Midbrain (tissue), 1 donor: ENCODE measurements at places on chromosomes 2 and 18.

GRCh38 chr18:67636597-67637385 is 120.3 kb upstream of the DSEL start:
- DNase-seq, result no peak

DNA sequence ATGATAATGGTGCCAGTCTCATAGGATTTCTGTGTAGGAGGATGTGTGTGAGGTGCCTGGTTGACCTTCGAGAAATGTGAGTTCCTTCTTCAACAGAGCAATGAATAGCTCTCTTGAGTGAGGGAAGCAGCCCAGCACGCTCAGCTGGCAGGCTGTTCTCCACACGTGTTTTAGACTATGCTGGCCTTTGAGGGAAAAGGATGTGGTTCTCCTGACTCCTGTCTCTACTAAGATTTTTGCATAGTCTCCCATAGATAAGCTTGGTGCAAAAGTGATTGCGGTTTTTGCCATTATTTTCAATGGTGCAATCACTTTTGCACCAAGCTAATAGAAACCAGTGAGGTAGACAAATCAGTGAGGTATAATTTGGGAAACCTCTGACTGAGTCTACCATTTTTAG is 284.1 kb downstream of the SLC4A3 start:
- DNase-seq, result no peak

DNA sequence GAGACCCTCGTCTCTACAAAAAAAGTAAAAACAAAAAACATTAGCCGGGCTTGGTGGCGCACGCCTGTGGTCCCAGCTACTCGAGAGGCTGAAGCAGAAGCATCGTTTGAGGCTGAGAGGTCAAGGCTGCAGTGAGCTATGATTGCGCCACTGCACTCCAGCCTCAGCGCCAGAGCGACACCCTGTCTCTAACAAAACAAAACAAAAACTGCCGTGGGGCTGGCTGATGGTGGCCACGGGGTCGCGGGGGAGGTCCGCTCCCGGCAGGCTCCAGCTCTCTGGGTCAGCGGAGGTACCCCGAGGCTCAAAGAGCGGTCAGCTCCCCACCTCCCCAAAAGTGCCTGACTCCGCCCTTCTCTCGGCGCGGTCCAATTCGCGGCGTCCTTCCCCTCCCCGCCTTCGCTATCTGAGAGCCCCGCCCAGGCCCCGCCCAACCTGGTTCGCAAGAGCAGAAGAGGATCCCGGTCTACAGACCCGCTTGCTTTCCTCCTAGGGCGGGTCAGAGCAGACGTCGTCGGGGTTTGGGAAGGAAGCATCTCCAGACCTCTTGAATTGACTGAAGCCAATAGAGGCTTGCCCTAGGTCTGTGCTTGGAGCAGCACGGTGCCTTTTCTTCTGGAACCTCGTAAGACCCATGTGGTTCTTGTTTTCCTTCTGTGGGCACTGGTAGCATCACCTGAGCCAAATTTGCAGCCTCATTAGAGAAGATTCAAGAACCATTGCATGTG is 7.8 kb downstream of the RAX start:
- DNase-seq, result no peak

GRCh38 chr2:127097471-127097765 is 9.5 kb downstream of the BIN1 start:
- no peak for DNase-seq
